ENCODE measurements at places on chromosomes 1 and 21.

DNA sequence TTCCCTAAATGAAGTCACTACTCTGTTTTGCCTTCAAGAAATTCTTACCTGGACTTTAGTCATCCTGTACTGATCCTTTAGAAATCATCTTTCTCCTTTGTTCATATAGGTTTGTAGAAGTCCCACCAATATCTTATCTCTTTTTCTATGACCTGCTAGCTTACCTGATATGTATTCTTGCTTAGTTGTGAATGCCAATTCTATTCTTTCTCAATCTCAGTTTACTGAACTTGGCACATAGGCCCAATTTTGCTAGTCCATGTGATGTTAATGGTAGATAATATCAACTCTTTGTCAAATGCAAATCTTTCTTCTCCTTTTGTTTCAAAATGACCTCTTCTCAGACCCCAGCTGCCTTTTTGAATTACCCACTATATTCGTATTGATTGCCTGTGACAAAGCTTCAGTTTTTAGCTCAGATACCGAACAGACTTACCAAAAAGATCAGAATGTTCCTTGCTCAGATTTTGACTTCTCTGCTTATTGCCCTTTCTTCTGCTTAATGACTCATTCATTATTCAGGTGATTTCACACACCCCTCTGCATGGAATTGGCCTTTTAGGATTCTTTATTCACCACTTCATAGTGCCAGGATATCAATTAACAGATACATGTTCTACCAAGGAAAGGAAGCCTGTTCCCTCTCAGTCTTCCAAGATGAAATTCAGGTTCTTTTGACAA, 20.6 kb downstream of the IPO9 start:
- DNase-seq: no peak

DNA sequence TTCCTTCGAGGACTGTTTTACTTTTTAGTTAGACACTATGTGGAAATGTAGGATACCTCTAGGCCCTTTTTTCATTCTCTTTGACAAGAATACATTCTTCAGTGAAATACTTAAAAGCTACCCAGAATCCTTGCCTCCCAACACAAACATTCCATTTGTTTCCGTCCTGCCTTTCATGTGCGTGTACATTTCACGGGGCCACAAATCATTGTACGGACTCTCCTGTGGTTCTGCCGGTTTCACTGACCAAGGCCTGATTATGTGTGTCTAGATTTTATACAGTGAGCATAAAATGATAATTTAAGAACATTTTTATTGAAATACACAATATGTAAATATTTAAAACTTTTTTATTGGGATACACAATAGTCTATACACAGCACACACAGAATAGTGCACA, 76.4 kb downstream of the RUNX3 start:
- no peak for DNase-seq

- DNase-seq: no peak
These were observed 529.5 kb downstream of the COL11A1 start for GRCh38 chr1:102578804-102579203.

GRCh38 chr1:28058168-28058567, 30.2 kb downstream of the EYA3 start:
- DNase-seq: no peak

GRCh38 chr1:193066606-193067005, 7.2 kb downstream of the RO60 start:
- no peak for DNase-seq
